PC-9 (cell line): ENCODE measurements at places on chromosomes 7 and 10.

GRCh38 chr7:77427996-77428603, 12.0 kb upstream of the GSAP start:
- DNase-seq = peak; percentile 58

GRCh38 chr7:51278797-51279196, 37.8 kb downstream of the COBL start:
- no peak for DNase-seq

- DNase-seq = no peak
These were observed 43.9 kb upstream of the C1QL3 start for GRCh38 chr10:16565604-16566003.

DNA sequence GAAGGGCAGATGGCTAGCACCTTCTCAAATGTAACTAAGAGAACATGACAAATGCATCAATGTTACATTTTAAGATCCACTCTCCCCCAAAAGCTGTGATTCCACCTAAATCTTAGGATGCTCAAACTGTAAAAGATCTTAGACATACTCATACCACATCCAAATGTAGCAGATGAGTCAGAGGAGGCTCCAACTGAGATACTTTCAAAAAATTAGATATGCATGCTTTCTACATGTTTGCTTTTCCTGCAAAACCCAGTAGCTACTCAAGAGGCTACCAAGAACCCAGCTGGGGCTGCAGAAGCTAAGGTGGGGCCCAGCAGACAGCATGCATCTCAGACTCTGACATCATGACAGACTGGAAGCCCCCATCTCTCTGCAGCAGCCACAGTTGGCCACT, 31.4 kb upstream of the FRMD4A start:
- no peak for DNase-seq

DNA sequence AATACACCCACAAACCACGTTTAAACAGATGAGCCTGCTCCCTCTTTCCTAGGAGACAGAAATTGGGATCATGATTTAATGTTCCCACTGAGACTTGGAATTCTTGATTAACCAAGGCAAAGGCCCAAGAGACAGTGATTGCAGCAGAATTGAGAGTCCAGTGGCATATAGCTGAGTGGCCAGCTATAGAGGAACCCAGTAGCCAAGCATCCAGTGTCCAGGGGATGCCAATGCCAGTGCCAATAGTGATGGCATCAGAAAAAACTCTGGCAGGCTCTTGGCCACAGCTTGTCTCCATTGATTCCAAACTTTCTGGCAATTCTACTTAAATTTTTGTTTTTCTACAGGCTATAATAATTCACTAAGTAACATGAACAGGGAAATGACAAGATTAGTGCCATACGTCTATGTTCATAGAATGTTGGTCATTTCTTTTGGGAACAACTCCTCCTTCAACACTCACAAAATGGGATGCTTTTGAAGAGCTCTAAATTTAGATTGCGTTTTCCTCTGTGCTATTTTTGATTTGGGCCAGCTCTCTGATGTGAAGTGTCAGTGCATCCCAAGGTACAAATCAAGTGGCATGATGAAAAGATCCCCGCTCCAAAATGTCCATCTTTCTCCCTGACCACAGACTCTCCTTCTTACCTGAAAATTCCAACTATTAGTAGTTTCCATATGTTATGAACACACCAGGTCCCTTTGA, 83.1 kb upstream of the A1CF start:
- no peak for DNase-seq

GRCh38 chr7:28083164-28083997, 97.2 kb downstream of the JAZF1 start:
- no peak for DNase-seq

- no peak for DNase-seq
These were observed 137.4 kb downstream of the MYOF start for GRCh38 chr10:93344691-93345090.

GRCh38 chr10:12941966-12942365, 59.5 kb downstream of the CCDC3 start:
- no peak for DNase-seq

GRCh38 chr7:92448205-92448747, 994 bp downstream of the GATAD1 start:
- peak; percentile 61 for DNase-seq

GRCh38 chr7:143040209-143040715, 11.9 kb upstream of the OR6V1 start:
- DNase-seq = no peak

DNA sequence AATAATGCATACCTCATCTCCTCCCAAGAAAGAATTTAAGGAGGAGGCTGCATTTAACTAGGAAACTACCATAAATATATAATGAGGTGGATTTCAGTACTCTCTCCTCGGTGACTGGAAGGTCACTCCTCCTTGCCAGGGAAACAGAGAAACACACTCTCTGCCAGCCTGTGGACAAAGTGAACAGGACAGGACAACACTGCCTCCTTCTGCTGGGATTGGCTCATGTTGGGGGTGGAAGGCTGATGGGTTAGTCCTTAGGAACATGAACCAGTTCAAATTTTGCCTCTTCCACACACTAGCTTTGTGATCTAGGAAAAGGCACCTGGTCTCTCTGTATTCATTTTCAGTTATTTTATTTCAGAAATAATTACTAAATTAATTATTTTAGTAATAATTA, 50.6 kb upstream of the STEAP4 start:
- DNase-seq = peak; percentile 33

- no peak for DNase-seq
These were observed 192.5 kb downstream of the CXCL12 start for GRCh38 chr10:44192435-44192834.

GRCh38 chr7:87599336-87599735, 1.3 kb downstream of the ABCB1 start:
- no peak for DNase-seq

DNA sequence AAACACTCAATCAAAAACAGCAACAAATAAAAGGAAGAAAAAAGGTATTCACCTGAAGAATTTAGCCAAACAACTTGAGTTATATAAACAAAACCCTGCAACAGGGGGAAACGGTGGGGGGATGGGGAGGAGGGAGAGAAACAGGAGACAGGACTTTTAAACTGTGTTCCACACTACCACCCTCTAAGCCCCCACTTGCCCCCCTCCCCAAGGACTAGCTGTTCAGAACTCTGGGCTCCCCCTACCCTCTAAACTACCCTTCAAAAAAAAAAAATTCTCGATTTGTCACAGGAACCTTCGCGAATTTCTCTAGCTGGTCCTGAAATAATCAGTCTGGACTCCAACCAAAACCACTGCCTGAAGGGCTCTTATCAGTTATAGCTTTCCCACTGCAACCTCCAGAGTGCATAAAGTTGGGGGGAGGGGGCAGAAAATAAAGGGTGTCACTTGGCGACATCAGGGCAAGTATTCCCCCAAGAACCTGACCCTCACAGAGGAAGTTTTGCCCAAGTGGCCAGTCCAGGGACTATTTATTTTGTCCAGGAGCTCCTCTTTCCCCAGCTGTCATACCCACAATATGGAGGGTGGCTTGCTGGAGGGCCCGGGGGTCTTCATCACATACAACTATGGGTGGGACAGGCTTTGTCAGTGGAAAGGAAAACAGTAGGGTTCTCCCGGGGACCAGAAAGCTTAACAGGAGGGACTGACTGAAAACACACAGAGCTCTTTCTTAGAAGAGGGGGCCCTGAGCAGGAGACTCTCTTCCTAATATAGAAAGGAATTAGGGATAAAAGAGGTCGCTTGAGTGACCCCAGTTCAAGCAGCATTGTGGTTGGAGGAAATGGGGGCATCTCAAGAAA, 1.3 kb downstream of the UBE2H start:
- no peak for DNase-seq

DNA sequence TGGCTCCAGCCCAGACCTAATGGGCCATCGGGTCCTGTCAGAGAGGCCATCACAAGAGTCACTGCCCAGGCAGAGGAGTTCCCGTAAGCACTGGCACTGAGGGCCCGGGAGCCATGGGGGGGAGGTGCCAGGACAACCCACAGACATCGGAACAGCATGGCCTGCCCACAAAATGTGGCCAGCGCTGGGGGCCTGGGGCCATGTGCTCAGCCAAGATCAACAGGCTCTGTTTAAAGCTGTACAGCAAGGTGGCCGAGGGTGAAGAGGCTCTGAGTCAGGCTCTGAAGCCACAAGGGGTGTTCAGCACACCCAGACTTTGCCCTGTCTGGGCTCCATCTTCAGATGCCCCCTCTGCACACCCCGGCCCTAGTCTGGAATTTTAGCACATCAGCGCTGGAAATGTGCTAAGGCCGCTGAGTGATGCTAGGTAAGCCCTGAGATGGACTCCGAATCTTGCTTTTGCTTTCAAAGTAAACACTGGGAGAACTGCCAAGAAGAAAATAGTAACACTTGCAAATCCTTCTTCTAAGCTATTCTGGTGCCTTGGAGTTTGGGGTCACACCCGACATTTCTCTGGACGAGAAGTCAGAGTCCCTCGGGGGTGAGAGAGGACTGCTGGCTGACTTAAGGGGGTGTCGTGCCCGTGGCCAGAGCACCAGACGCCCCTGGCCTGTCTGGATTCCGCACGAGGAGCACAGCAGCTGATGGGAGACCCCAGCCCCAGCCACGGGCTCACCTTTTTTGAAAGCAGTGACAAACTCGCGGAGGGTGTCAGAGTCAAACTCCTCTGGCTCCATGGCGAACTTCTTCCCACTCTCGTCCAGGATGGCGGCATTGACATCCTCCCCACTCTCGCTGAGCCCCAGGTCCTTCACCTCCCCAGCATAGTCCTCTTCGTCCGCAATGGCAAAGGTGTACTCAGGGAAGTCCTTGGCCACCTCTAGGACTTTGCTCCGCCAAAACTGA, 23.6 kb downstream of the PDIA4 start:
- no peak for DNase-seq

DNA sequence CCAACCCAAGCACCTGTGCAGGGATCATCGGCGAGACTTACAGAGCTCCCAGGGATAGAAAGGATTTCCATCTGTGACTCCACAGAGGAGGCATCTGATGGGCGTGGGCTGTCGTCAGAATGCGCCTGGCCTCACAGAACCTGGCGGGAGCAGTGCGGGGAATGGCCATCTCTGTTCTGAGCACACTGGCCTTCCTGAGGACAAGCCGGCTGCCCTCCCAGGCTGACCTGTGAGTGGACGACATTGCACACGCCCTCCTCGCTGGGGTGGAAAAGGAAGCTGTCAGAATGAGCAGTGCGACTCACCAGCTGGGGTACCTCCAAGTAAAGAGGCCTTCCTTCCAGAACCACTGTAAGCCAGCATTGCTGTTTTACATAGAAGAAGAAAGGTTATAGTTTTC, 234.6 kb upstream of the PITRM1 start:
- DNase-seq = no peak

GRCh38 chr10:31070025-31070424, 38.4 kb upstream of the ZNF438 start:
- peak; percentile 4 for DNase-seq

DNA sequence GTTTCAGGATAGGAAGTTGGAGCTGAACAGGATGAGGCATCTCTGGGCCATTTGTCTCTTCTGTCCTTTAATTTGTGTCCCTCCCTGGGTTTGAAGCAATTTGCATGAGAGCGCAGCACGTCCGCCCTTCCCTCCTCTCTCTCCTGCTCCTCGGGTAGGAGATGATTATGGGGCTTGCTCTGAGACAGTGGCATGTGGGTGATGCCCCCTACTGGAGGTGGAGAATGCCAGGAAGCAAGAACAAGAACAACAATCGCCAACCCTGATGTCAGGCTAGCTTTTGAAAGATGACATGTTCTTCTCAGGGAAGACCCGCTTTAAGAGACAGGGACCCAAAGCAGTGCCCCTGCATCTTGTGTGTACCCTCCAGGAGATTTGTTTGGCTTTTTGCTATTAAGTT, 63.9 kb upstream of the LOXL4 start:
- DNase-seq = no peak

DNA sequence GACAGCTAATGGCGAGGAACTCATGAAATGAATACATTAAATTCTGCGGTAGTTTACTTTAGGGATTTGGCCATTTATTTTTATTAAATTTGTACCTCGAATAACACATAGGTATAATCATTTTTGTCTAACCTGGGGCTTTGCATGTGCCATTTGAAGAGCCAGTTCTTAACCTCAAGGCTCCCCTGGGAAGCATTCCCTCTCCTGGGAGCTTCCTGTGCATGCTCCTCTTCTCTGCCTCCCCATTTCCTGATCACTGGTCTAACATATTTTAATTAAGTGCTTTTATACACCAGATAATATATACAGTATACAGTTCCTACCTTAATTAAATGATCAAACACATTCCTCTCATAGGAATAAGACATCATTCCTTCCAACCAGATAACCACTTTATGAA, 183.9 kb upstream of the FZD1 start:
- DNase-seq = no peak
